ENCODE measurements at places on chromosomes 3 and 15.
A peak's percentile ranks its signal among the peaks of the same experiment; 100 is the strongest.

DNA sequence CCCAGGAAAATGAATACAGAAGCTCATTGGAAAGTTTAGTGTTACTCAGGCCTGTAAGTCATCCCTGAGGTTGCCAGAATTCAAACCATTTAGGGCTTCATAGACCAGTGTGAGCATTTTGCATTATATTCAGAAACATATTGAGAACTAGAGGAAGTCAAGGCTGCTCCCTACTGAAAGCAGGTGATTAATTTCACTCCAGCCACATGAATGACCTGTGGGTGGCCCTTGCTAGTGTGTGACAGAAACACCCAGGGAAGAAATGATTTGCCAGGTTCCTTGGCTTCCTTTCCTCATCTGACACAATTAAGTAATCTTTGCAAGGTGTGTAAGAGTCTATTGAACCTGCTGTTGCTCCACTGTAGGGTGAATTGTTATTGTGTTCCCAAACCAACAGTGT is 61.8 kb downstream of the GAP43 start:
- DNase-seq = no peak

DNA sequence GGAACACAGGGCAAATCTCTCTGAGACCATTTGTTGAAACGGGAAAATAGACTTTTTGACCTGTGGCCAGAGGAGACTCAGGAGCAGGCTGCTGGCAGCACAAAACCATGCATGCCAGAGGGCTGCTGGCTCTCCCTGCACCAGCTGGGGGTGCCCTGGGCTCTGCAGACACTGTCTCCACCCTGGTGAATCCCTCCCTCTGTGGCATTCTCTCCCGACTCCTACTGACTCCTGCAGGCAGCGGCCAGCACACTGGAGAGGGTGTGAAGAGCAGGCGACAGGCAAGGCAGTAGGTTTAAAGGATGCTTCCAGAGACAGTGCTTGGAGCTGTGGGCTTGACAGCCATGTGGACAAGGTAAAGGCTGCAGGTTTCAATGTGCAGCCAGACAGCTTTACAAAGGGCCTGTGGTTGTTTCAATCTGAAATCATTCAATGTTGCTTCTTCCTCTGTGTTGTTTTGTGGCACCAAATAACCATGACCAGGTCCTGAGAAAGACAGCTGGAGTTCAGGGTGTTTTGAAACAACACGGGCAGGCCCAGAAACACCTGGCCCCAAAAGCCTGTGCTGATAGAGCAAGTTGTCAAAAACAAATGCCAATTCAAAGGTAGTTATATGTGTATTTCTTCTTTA is 431.0 kb upstream of the ATP10A start:
- no peak for DNase-seq

GRCh38 chr15:64029110-64029509 is 17.2 kb downstream of the DAPK2 start:
- DNase-seq = no peak

- no peak for DNase-seq
These were observed 9.1 kb downstream of the ANPEP start for GRCh38 chr15:89805241-89806209.

DNA sequence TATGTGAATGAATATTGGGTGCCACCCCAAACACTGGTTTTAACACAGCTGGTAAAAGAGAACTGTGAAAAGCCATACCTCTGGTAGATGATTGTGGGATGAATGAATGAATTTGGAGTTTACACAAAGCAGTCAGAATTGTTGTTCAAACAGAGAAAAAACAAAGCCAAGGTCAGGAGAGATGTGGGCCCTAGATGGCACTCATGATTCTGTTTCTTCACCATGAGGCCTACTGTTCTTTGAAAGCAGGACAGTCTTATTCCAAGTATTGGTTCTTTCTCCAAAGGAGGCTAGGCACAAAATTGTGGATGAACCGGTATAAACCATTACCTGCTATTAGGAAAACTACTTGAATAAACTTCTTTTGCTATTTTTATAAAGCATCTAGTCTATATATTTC is 97.6 kb downstream of the SAMMSON start:
- DNase-seq = no peak

DNA sequence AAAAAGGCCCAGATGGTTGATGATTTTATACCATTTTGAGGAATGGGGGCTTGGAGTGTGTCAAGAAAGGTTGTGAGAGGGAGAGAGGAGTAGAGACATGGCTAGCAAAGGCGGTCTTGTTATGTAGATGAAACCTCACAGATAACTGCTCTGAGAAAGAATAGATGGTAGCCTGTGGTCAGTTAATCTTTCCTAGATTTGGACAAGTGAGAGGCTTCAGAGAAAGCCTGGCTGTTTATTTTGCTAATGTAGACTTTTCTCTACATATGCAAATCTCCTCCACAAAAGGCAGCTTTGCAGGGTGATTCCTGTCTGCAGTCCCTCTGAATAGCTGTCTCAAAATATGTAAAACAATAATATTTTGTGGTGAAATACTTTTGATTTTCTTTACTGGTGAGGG is 177.3 kb downstream of the OTOL1 start:
- DNase-seq = no peak

DNA sequence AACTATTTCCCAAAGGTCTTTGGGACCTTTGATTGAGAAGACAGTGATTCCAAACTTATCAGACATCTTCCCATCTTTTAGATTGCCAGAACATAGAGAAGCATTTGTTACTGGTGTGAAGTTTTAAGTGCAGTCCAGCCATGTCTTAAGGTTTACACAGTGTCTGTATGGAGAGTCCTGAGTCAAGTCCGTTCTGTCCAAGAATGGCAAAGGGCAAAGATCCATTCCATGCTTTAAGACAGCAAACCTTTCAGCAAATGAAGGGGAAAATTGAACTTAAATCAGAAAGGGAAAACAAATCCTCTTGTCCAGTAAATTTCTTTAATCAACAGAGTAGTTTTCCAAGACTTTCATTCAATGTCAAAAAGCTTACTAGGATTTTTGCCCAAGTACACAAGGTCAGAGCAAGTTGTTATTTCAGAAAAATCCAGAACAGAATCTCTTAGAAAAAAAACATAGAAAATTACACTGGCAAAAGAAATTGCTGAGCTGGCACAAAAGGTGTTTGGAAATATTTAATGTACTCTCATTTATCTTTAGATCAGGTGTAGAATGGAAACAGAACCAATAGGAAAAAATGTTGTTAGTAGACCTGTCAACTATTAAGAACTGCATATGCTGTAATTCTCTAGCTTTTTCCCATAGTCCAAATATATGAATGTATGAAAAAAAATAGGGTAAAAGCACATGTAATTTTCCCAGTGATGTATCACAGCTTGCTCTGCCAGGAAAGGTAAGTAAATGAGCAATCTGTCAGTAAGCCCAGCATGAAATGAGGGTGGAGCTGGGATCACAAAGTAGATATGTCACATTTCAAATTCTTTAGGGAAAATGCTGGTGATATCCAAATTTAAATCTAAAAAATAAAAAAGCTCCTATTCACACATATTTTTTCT is 1099.9 kb downstream of the TUSC7 start:
- DNase-seq = no peak

DNA sequence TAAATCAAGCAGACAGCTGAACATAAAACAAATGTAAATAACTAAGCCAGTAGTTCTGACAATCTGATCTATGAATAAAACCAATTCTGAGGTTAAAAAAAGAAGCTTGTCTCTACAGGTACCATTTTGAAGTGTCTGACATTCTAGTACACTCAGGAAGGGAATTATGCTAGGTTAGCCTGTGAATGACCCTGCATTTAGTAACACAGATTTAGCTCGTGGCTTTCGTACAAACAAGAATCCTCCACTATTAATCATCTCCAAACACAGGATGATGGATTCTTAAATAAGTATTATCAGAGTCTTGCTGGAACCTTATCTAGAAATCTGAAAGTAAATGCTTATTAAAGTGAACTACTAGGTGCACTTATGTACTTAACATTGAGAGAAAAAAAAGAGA is 1120.1 kb downstream of the ROBO1 start:
- no peak for DNase-seq

DNA sequence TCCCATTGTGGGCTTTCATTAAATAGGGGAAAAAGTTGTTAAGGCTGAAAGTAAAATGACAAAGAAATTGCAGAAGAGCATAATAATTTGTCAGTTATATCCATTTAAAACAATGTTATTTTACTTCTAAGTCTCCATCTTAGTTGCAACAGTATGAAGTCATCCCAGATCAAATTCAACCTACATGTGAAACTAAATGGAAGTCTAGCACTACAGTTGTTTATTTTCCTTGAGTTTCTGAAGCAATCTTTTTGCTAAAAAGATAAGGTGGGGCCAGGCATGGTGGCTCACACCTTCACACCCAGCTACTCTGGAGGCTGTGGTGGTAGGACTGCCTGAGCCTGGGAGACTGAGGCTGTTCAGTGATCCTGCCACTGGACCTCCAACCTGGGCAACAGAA is 80.2 kb downstream of the DPH6 start:
- no peak for DNase-seq

DNA sequence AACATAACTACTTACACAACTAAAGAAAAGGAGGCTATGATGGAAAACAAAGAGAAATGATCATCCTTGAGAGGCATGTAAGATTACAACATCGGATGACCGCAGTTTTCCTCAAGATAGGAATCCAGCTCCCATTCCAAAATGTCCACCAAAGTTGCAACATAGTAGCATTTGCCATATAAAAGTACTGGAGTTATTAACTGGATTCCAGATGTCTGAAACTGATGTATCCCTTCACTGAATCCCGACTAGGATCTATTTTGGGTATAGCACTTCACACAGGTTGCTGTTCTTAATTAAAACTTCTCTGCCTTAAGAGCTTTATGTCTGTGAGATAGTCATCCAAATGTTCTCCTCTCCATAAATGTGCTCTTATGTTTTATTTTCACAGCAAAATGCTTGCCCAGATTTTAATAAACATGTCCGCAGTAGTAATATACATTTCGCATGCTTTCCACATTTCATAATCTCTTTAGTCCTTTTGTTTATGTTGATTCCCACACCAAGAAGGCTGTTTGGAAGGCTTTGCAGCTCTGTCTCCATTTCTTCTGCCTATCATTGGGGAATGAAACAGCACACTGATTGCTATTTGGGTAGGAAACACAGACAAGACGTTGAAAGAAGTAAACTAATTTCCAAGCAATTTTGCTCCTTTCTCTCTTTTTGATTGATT is 716.5 kb upstream of the CFAP20DC start:
- no peak for DNase-seq

- no peak for DNase-seq
These were observed 5.4 kb downstream of the ZBTB47 start for GRCh38 chr3:42658771-42659390.

DNA sequence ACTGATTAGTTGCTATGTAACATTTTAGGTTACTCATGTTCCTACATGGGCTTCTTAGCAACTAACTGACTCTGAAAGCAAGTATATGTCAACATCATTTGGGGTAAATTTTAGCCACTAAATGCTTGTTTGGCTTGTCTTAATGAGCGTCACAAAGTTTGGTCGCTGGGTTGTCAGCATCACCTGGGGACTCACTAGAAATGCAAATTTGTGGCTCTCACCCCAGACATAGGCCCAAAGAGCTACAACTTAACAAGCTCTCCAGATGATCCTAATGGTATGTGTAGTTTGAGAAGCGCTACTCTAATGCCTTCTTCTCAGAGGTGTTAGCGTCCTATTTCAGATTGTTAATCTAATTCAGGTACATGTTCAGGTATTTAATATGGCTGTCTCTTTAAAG is 32.7 kb upstream of the CPOX start:
- DNase-seq = no peak

DNA sequence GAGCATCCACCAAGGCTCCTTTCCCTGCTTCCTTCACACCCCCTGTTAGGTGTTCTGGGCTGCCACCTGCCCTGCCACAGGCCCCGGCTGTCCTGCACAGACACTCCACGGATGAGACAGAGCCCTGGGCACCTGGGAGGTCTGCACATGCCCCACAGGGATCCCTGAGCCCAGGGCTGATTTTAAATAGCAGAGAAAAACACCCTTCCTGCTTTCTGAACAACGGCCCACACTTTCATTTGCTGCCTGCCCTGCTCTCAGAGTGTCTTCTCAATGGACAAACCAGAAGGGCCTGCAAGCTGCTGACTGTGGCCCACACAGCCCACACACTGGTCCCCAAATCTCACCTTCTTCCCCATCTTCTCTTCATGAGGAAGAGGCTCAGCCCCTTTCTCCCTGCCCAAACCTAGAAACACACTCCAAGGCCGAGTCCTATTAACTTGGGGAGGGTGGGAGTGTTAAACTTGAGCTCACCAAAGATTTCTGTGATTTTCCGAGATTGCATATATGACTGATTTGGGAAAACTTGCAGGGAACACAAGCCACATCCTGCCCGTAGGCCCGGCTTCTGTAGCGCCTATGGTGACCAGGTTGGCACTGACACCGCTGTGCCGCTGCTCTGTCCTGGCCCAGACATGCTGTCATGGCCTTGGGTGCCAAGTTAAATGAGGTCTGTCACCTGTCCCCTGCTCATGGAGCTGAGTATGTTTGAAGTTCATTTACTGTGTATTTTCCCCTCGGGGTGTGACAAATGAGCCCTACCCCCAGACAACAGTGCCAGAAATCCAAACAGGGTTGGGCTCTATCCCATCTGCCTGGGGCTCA is 47.2 kb upstream of the KLF13 start:
- DNase-seq = no peak

DNA sequence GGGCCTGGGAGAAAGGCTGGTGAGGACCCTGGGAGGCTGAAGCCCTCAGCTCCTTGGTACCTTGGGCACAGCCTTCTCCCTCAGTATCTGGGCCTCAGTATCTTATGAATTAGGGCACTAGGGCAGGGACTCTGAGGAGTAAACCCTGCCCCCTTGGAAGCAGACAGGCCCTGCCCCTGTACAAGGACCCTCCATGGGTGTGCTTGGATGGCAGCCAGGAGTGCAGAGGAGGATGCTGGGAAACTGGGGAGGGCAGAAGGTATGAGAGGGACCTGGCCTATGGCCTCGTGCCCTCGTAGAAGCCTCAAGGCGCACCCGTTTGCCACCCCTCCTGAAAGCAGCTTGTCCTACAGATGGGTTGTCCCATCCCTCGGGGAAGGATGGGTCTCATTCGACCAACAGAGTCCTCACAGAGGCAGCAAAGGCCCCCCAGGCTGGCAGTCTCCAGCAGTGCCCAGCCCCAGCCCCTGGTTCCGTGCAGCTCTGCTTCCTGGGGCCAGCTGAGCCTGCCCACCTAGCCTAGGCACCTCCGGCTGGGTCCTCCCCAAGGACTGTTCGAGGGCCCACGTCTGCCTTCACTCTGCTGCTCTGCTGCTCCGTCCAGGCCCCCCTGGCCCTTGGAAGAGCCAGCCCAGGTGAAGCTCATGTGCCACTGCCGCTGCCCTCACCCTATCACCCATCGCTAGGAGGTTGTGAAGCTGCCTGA is 15.3 kb upstream of the SEMA3F start:
- no peak for DNase-seq

- DNase-seq = no peak
These were observed 14.1 kb upstream of the SHISA5 start for GRCh38 chr3:48518069-48518468.

GRCh38 chr3:171850960-171851659 is 8.0 kb downstream of the TMEM212 start:
- no peak for DNase-seq

- peak; percentile 4 for DNase-seq
These were observed 32.2 kb upstream of the BCL6 start for GRCh38 chr3:187777331-187777941.

DNA sequence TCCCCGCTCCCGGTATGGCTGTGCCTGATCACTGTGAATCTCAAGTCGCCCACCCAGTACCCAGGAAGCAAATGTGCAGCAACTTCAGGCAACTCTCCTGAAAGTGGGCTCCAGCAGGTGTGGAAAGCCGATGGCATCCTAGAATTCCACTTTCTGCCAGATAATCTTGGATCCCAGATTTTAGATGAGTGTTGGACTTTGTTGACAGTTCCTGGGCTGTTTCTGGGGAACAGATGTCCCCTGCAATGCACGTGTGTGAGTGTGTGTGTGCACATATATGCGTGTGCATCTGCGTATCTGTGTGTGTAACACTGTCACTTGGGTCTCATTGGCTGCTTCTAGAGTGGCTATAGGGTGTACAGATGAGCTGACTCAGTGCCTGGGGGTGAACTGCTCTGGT is 59.0 kb downstream of the FEM1B start:
- DNase-seq = no peak
